RWPE1 (cell line): ENCODE measurements at places on chromosomes 13 and 19.

DNA sequence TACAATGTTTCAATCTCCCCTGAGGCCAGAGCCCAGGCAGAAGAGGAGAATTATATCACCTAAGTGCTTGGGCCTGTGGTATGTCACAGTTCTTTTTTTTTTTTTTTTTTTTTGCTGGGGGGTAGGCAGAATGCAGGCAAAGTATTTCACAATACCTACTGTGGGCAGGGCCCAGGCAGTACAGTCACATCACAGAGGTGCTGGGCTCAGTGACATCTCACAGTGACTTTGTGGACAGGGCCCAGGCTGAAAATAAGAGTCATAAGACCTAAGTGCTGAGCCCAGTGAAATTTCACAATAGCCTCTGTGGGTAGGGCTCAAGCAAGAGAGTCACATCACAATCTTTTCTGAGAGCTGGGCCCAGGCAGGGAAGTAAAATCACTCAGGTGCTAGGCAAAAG, 15.9 kb upstream of the ZNF208 start:
- DNase-seq: no peak

- peak; percentile 50 for DNase-seq
These were observed 1.1 kb downstream of the PPP6R1 start for GRCh38 chr19:55257461-55258420.

DNA sequence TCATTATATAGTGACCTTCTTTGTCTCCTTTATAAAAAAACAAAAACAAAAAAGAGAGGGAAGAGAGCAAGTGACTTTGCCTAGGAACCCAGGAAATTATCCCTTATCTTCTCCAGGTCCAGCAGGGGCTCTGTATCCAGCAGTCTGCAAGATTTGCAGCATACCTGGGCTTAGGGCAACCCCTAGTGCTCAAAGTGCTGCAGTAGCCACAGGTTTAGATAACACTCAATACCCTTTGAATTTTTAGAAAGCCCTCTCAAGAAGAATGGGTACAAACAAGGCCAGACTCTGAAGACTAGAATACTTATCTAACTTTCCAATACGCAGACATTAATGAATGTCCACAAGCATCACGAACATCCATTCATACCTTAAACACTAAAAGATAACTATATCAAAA, 43.2 kb downstream of the CCNA1 start:
- DNase-seq: peak; percentile 37

- DNase-seq: peak; percentile 75
These were observed 6.0 kb upstream of the WDR88 start for GRCh38 chr19:33125929-33126388.

- DNase-seq: no peak
These were observed 518.3 kb downstream of the GPC6 start for GRCh38 chr13:93744886-93745285.

GRCh38 chr19:6740589-6741343, 1.3 kb downstream of the TRIP10 start:
- DNase-seq: no peak
